ENCODE measurements at places on chromosomes 7 and 10. TPM values are rescaled to one million over a fixed set of nuclear protein-coding genes. Genes with fewer than 3 reads are reported as not detected.

DNA sequence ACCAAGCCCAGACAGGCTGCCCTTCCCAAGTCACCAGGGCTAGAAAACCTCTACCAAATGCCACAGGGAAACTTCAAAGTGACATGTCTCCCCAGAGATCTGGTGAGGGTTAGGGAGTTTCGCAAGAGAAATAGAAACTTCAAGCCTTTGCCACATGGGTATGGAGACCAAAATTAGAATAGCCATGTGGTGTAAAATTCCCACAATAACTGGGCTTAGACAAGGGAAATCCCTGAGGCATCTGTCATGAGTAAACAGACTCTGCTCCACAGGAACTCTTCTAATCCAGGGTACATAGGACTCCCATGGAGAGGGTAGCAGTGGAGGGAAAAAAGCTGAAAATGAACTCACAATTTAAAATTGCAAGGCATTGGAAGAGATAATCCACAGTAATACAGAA is 14.3 kb downstream of the ADAM12 start:
- DNase-seq: no peak

- no peak for DNase-seq
Observed at GRCh38 chr7:3280946-3281656, 20.0 kb upstream of the SDK1 start.

GRCh38 chr10:101228966-101229265 is 347 bp downstream of the LBX1 start:
- no peak for DNase-seq

GRCh38 chr10:50431133-50431532 is 179.8 kb upstream of the ASAH2 start:
- peak; percentile 41 for DNase-seq

DNA sequence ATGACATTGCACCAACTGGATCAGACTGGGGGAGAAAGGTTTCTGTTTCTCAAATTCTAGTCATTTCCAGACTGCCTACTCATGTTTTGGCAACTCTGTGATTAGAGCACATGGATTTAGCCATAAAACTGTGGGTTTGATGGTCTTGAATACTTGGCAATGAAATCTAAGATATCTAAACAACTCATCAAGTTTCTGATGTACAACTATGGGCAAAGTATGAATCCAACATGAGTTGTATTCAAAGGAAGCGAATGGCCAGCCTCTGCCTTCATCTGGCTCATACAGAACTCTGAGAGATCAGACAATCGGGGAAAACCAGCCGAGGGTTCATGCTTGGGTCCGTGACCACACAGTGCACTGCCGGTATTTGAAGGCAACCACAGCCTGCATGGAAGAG is 144.3 kb downstream of the ADAM12 start:
- no peak for DNase-seq

- no peak for DNase-seq
Observed at GRCh38 chr10:124336186-124336585, 82.5 kb downstream of the OAT start.

DNA sequence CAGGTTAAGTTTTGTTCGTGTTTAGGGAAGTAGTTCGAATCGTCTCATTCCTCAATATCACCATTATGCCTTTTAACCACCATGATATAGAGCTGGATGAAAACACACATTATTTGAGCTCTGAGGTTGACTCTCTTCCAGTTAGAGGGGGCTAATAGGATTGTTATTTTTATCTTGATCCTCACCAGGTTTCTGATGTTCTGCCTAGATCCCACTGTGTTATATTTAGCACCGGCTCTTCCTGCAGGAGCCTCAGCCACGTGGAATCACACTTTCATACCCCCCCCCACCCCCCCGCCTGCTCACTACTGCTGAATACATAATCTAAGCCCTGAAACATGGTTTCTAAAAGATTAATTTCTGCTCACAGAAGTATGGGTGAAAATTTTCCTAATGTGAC is 88.3 kb downstream of the NRCAM start:
- DNase-seq: no peak

GRCh38 chr10:4051011-4051640 is 266.1 kb upstream of the KLF6 start:
- DNase-seq: peak; percentile 97

DNA sequence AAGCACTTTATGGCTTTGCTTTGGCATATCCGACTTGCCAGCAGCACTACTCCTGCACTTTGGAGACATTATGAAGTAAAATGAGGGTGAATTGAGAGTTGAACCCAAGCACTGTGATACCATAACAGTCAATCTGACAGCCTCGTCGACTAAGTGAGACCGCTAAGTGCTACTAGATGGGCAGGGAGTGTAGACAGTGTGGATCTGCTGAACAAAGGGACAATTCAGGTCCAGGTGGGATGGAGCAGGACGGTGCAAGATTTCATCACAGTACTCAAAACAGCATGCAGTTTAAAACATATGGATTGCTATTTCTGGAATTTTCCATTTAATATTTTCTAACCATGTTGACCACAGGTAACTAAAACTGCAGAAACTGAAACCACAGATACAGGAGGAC is 20.8 kb upstream of the PRTFDC1 start:
- DNase-seq: no peak

- DNase-seq: no peak
Observed at GRCh38 chr10:79404231-79404609, 41.2 kb downstream of the ZCCHC24 start.

GRCh38 chr10:84341538-84341856 is 13.1 kb downstream of the CCSER2 start:
- no peak for DNase-seq

GRCh38 chr7:151025924-151026671 is 1.8 kb upstream of the ATG9B start:
- DNase-seq: no peak

DNA sequence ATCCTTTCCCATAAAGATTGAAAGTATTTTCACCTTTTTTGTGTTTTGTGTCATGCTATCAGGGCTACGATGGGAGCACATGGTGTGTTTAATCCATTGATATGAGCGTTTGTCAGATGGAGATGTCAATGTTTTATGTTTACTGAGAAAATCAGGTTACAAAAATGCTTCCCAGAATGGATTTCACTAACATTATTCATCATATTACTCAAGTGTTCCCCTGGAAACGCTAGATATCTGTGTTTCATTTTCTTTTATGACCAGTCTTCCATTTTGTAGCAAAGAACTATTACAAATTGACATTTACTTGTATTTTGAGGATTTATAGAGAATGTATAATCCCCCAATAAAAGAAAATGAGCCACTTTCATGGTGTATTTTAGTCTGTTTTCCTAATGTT is 293.5 kb upstream of the AKR1E2 start:
- DNase-seq: no peak

- no peak for DNase-seq
Observed at GRCh38 chr7:8154272-8154671, 107.7 kb downstream of the ICA1 start.

DNA sequence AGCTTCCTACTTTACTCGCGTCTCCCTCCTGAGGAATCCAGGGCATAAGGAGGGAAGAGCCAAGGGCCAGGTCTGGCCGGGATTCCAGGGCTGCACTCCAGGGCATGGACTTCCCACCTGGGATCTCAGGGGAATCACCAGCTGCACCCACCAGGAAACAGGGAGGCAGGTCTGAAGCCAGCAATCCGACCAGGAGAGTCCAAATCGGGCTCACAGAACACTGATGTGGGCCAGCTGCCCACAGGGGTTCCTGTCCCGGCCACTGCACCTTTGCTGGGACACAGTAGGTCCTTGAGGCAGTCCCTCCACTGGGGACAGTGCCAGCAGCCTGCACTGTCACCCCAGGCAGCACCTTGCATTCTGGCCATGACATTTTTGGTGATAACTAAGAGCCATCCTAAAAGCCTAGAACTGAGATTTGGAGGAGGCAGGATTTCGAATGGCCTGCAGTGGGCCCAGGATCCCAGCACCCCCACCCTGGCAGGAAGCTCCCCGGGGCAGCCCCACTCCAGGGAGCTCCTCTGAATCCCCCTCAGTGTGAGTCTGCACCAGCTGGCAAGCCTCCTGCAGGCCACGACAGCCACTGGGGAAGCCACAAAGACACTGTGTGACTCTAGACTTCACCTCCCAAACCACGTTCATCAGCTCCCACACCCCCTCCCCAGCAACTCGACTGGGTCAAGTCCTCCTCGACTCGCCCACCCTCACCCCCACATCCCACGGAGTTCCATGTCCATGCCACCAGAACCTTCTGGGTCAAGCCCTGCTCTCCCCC is 71.5 kb upstream of the PPP2R2D start:
- no peak for DNase-seq

GRCh38 chr10:78747401-78748234 is 321.1 kb upstream of the ZMIZ1 start:
- no peak for DNase-seq

- DNase-seq: no peak
Observed at GRCh38 chr7:104255616-104256015, 47.8 kb upstream of the ORC5 start.

GRCh38 chr7:107661081-107661864 is 645 bp downstream of the SLC26A4 start:
- peak; percentile 32 for DNase-seq

GRCh38 chr10:110523736-110524135 is 26.0 kb downstream of the DUSP5 start:
- no peak for DNase-seq

DNA sequence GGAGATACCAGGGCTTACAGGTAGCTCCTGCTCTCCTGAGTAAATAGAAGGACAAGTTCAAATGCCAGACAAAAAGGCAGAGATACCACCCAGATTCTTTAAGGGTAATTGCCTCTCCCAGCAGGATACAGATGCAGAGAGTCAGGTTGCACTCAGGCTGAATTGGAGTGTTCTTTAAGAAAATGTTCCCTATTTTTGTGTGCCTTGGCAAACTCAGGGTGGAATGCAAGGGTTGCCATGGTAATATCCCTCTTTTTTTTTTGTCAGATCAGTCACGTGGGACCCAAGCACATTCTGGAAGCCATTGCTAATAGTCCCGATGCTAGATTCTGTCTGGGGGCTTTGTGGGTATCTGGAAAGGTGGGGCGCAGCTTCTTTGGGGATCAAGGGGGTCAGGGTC is 628.0 kb downstream of the CALN1 start:
- DNase-seq: no peak

GRCh38 chr7:148379677-148380076 is 210.9 kb upstream of the C7orf33 start:
- DNase-seq: no peak

DNA sequence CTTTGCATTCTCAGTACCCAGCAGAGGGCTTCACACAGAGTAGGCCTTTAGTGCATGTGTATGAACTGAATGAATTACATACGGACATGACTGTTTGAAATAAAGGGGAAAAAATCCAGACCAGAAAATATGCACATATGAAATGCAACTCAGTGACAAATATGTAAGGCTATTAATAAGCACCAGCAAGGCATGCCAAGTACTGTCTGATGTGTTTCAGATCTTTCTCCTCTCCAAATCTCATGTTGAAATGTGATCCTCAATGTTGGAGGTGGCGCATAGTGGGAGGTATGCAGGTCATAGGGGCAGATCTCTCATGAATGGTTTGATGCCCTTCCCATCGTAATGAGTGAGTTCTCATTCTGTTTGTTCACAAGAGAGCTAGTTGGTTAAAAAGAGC is 87.3 kb upstream of the TOMM7 start:
- no peak for DNase-seq

- DNase-seq: no peak
Observed at GRCh38 chr10:116669832-116670644, 49.3 kb downstream of the PNLIPRP2 start.

GRCh38 chr7:117148971-117149370 is 173.9 kb downstream of the WNT2 start:
- no peak for DNase-seq

DNA sequence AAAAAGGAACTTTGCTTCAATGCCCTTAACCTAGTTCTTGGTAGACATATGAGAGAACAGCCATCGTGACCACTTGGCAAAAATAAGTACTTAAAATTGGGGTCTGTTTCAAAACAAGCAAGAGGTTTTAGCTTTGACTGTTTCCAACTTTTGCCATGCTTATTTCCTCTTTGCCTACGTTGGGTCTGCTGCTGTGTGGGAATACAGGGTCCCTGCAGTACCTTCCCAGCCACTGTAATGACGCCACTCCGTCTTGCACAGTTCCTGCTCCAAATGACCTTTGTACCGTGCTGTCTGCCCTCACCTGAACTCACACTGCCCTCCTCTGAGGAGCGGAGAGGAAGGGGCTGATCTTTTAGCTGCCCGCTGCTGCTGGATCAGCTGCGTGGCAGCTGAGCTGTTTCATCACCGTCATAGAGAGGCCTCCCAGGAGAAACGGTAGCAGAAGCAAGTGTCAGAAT is 133.1 kb downstream of the MAPK8 start:
- no peak for DNase-seq

DNA sequence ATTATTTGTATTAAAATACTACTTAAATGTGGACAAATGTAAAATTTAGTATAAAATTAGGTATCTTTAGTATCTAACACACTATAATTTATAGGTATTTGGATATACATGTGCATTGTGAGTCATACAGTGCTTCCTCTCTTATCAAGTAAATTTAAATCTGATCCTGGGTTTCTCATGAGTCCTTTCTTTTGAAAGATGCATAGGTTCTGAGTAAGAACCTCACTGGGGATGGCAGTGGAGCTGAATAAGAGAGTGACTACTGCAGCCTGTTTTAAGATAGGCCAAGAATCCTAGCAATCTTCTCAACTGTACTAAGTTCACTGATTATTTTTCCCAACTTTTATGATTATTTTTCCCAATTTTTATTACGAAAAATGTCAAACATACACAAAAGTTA is 16.2 kb downstream of the CEP55 start:
- DNase-seq: no peak

DNA sequence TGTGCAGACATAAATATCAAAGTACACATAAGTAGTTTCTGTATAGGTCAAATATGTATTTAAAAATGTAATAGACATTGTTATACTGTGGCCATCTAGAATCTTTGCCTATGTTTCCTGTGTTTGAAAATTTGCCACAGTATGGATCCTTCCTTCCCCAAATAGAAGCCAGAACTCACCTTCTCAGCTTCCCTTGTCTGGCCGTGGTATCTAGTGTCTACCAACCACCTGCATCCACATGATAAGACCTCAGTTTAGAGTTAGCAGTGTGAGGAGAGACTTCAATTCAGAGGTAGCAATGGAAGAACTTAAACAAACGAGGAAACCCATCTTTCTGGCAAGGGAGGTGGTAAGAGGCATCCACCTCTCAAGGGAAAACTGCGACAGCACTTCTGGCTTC is 4.9 kb downstream of the TRDMT1 start:
- no peak for DNase-seq

GRCh38 chr7:90897961-90898469 is 301.9 kb downstream of the CDK14 start:
- DNase-seq: no peak

GRCh38 chr7:112678626-112679025 is 111.6 kb downstream of the TMEM168 start:
- no peak for DNase-seq

GRCh38 chr10:69052736-69053135 is 35.2 kb upstream of the SRGN start:
- DNase-seq: no peak

KEL gene
- not detected for total RNA-seq

PVRIG gene
- not detected for total RNA-seq

CYP3A5 gene
- total RNA-seq: not detected

KCNMA1 gene
- 0.38 TPM for total RNA-seq

COL26A1 gene
- total RNA-seq: not detected

FEZF1 gene
- not detected for total RNA-seq

ASZ1 gene
- total RNA-seq: not detected

ANKMY2 gene
- total RNA-seq: 10.0 TPM

MALRD1 gene
- not detected for total RNA-seq

LOXL4 gene
- total RNA-seq: 0.51 TPM

GRID2IP gene
- not detected for total RNA-seq

CYP3A4 gene
- total RNA-seq: not detected

ADCY1 gene
- 0.51 TPM for total RNA-seq

TCERG1L gene
- total RNA-seq: not detected

SEC24C gene
- 48.4 TPM for total RNA-seq
